ENCODE measurements at places on chromosomes 11 and 22.

- no peak for ATAC-seq
These were observed 695.5 kb downstream of the FAM181B start for GRCh38 chr11:82038154-82038553.

DNA sequence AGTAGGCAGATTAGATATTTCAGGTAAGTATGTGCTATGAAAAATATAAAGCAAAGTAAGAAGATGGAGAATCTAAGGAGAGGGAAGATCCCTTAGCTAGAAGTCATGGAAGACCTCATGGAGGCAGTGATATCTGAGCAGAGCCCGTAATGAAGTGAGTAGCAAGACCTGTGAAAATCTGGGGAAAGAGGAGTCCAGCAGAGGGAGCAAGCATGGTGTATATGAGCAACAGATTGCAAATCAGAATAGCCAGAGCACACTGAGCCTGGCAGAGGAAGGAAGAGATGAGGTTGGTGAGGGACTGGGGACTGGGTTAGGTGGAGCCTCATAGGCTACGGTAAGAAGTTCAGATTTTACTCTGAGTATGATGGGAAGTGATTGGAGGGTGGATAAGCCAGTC lies 9.4 kb downstream of the LHFPL7 start:
- peak; percentile 48 for ATAC-seq

DNA sequence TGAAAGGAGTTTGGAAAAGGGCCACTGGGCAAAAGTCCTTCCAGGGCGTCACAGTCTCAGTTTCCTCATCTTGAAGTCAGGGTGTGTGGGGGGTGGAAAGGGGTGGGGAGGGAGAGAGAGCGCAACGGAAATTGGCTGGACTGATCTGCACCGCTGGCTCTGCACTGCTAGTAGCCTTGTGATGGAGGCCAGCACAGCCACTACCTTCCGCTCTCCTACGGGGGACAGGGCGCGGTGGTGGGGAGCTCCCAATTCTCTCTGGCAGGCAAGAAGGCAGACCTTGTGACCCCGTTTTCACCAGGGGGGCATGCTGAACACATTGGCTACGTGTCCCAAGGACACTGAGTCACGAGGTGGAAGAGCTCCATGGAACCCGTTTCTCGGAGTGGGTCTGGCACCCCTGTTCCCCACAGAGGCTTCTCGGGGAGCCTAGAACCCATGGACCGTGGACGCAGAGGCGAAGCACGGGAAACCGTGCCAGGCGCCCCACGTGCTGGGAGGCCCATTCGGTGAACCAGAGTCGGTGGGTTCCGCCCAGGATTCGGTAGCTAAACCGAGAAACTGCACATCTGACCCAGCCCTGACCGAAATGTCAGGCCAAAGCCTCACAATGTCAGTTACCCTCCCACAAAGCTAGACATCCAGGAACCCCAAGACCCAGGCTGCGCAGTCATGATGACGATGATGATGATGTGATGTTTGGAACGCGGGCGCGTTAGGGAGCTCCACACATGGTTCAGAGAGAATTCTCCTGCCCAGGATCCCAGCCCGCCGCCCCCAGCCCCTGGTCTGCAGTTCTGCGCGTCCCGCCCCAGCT lies 28.3 kb upstream of the WNT11 start:
- ATAC-seq = peak; percentile 28

DNA sequence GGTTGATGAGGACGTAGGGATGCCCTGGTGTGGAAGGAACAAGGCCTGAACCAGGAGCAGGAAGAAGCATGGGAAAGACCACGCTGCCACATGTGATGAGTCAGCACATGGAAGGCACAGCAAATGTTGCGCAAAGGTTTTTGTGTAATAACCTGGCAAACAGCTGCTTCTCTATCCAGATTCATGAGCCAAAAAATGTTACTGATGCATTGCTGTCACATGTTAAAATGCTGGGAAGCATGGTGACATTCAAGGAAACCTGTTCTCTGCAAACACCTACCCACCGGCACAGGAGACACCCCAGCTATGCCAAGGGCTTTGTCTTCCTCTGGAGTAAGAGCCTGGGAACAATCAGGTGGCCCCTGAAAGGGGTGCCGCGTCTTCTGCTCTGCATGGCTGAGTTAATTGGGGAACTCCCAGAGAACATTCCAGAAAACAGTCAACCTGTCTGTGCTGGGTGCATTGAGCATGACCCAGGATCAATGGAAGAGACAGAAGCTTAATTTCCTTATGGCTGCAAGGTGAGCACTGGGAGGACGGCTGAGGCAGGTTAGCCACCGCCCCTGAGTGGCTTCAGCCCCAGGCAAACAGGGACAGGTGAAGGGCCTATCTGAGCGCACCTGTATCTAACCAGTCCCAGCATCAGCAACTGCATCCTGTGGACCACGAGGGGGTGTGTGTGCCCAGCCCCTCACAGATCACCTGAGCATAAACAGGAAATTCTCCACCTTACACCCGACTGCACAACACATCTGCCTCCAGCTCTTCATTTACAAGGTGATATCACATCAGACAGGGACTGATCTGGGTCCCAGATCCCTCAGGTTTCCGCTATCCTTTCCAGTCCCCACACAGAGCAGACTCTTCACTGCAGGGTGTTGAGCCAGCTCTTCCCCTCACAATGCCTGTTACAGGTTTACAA lies 108.4 kb downstream of the GGTLC2 start:
- peak; percentile 24 for ATAC-seq

GRCh38 chr11:127376301-127376700 lies 375.7 kb upstream of the KIRREL3 start:
- ATAC-seq = no peak
